Activated T-helper 17 cell treated with anti-CD3 and anti-CD28 coated beads, Interleukin-2, amount 50 U/mL, for 72 hours (primary cell): ENCODE measurements at places on chromosomes 6 and 20. TPM values are rescaled to one million over a fixed set of nuclear protein-coding genes. Genes with fewer than 3 reads are reported as not detected.

GRCh38 chr6:155026706-155027045 is 31.6 kb downstream of the TIAM2 start:
- no peak for ATAC-seq

DNA sequence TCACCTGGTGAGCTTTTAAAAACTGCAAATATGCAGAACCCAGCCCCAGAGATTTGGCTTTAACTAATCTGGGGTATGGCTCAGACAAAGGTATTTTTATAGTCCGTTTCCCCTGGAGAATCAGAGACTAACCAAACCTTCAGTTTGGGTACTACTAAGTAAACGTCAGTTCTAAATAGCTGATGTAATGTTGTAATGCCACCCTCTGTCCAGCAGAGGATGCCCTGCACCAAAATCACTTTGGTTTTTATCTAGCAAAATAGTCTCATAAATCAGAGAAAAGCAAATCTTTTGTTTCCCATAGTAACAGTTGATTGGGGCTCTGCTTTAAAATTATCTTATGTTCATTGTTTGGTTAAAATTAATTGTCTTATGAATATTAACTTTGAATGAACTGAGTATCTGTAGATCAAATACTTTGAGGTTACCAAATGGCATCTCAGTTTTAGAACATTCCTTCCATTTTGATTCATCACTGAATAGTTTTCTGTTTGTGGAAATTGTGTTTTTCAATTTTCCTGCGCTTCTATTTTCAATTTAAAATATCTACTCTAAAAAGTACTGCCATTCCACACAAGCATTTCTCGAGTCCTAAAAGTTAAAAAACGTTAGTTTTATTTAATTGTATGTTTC is 278.3 kb upstream of the PLCB4 start:
- ATAC-seq, result no peak

- no peak for ATAC-seq
These were observed 41.5 kb downstream of the GRIK2 start for GRCh38 chr6:101435038-101435437.

GRCh38 chr6:22621701-22622100 is 52.3 kb downstream of the HDGFL1 start:
- no peak for ATAC-seq

DNA sequence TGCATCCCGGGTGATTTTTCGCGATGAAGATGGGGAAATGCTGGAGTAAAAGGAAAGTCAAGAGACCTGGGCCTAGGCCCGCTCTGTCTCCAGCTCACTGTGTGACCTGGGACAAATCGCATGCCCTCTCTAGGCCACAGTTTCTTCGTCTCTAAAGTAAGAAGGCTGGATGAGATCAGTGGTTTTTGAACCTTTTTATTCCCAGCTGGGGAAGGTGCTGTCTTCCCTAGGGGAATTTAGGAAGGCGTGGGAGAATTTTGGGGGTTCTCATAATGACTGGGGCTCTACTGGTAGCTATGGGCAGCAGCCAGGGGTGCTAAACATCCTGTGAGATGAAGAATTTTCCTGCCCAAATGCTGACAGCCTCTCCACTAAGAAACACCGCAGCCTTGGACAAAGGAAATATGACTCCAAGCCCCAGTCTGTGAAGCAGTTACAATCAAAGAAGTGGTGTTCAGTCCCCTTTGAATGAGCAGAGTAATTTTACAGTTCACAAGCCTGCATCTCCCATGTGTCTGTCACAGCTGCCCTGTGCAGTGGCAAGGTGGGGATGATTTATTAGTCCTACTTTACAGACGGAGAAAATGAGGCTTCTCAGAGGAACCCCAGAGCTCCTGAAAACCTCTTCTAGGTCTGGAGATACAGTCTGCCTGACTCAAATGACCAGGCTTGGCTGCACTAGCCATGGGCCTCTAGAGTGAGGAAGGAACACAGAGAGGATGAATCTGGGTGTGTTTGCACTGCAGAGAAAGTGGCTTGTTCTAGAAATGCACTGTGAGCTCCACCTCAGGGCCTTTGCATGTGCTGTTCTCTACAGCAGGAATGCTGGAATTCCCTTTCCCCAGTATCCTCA is 57.2 kb downstream of the RAB44 start:
- ATAC-seq, result no peak

The PROKR2 gene
- not detected for total RNA-seq

The LY6G6C gene
- 0.64 TPM for total RNA-seq

The PGK2 gene
- not detected for total RNA-seq

The MEP1A gene
- not detected for total RNA-seq

The MYBL2 gene
- total RNA-seq, result 41.4 TPM

The SPAG4 gene
- total RNA-seq, result 7.2 TPM

The IP6K3 gene
- not detected for total RNA-seq

The ACTR5 gene
- 10.4 TPM for total RNA-seq

The KCNQ5 gene
- total RNA-seq, result 8.5 TPM

The LTA gene
- 567 TPM for total RNA-seq
